ENCODE measurements at places on chromosomes 1 and 21.

DNA sequence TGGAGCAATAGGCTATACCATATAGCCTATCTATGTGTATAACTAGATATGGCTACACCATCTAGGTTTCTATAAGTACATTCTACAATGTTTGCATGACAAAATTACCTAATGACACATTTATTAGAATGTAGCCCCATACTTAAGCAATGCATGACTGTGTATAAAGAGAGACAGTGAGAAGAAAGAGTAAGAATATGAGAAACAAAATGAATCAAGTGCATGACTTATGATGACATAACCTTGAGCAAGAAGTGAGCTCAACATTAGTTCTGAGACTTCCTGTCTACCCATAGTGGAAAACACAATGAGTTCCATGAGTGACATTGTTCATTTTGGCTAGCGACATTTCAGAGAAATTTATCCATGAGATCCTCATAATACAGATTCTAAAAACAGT lies 10.1 kb downstream of the SLC44A5 start:
- DNase-seq: no peak

GRCh38 chr1:145985129-145985501 lies 11.3 kb downstream of the TXNIP start:
- no peak for DNase-seq

DNA sequence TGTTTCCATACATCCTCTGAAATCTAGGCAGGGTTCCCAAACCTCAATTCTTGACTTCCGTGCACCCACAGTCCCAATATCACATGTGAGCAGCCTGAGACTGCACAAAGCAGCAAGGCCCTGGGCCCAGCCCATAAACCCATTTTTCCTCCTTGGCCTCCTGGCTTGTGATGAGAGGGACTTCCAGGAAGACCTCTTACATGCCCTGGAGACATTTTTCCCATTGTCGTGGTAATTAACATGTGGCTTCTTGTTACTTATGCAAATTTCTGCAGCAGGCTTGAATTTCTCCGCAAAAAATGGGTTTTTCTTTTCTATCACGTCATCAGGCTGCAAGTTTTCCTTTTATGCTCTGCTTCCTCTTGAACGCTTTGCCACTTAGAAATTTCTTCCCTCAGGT lies 3.3 kb upstream of the PIGK start:
- DNase-seq: no peak

- no peak for DNase-seq
Measured at GRCh38 chr1:166552706-166553105, 286.6 kb upstream of the POGK start.
